ENCODE measurements at places on chromosomes 7 and 10.

DNA sequence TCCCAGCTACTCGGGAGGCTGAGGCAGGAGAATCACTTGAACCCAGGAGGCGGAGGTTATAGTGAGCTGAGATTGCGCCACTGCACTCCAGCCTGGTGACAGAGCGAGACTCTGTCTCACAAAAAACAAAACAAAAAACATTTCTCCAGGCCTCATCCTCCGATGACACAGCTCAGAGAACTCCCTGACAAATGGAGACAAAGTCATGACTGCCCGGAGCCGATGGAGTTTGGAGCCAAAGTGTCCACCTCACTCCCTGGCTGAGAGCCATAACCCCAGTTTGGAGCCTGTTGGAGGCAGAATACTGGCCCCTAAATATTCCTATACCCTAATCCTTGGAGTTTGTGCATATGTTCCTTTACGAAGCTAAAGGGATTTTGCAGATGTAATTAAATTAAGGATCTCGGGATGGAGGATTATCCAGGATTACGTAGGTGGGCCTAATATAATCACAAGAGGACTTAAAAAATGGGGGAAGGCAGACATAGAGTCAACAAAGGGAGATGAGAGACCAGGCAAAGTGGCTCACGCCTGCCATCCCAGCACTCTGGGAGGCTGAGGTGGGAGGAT lies 22.7 kb downstream of the SSC4D start:
- DNase-seq = no peak

DNA sequence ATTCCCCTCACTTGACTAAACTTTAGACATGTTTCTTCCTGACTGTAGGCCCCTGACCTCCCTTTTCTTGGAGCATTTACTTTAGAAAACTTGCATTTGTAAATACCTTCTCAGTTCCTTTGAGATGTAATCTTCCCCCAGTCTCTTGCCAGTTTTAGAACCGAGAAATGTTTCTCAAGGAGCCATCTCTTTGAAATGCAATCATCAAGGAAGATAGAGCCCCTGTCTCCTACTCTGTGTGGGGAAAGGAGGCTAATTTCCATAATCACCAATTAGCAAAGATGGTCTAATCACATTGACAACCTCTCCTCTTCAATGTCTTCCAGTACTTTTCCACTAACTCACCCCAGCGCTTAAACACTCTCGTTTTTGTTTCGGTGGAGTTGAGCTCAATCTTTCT lies 70.0 kb upstream of the SMIM30 start:
- no peak for DNase-seq

DNA sequence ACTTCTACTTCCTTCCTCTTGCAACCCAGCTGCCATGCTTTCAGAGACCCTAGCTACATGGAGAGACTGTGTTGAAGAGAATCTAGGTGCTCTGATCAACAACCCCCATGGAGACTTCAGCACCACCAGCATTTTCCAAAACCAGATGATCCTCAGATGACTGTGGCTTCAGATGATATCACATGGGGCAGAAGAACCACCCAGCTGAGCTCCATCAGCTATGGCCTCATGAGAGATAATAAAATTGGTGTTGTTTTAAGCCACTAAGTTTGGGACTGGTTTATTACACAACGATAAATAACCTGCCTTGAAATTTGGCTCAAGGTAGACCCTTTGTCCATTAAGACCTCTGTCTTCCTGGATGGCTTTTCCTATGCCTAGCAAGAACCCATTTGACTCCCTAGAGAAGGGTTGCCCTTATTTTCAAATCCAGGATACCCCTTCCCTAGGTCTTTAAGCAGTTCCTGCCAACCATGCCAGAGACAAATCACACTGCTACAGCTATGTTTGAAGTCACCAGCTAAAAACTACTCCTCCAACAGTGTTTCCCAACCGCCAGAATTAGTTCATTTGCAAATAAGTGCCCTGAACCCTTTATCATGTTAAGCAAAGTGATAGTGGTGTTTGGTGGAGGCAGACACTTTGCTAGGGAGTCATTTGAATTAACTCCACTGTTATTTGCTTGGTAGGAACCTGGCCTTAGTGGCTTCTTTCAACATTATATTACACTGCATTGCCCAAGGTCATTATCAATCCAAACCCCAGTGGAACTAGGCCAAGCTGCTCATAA lies 136.9 kb upstream of the PALS2 start:
- no peak for DNase-seq

GRCh38 chr10:103833731-103834365 lies 21.5 kb downstream of the SH3PXD2A start:
- no peak for DNase-seq

- no peak for DNase-seq
Observed at GRCh38 chr7:74657692-74658177, at the start of gene GTF2I. Gene GTF2I (plus strand): TSS chr7:74657718. CDS start chr7:74689129, 31,411 bp downstream.

GRCh38 chr10:124999433-125000365 lies 57.8 kb downstream of the ZRANB1 start:
- no peak for DNase-seq

DNA sequence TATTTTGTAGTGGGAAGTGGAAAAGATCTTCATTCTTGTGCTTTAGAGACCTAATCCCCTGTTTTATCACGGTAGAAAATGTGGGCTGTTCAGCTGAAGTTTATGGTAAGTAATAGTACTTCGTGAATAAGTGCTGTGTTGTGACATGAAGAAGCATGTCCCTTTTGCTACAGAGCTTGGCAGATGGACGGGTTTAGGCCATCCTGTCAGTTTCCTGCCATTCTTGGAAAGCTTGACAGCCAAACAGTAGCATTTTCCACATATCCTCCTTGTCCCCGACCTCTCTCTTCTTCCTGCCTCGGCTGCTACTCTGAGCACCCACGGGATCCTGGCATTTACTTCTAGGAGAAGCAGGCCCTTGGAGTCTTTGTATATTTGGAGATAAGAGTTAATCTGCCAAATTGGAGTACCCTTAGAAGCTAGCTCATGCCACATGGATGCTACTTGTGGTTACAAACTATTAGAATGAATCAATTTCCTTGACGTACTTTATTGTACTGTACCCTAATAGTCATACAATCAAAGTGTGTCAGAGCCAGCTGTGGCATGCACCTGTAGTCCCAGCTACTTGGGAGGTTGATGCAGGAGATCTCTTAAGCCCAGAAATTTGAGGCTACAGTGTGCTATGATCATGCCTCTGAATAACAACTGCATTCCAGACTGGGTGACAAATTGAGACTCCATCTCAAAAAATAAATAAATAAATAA lies 39.2 kb downstream of the PNLIPRP3 start:
- no peak for DNase-seq

DNA sequence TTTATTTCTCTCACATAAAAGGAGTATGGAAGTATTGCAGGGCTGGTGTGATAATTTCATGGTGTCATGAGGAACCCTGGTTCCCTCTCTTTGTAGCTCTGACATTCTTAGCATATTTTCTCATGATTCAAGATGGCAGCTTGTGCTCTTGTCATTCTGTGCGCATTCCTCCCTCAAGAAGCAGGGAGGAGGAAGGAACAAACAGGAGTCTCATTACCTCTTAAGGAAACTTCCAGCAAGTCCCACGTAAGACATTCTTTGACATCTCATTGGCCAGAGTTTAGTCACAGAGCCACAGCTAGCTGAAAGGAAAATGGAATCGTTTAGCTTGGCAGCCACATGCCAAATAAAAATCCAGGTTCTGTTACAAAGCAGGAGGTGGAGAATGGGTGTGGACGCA lies 546.8 kb downstream of the LRMDA start:
- DNase-seq = no peak

DNA sequence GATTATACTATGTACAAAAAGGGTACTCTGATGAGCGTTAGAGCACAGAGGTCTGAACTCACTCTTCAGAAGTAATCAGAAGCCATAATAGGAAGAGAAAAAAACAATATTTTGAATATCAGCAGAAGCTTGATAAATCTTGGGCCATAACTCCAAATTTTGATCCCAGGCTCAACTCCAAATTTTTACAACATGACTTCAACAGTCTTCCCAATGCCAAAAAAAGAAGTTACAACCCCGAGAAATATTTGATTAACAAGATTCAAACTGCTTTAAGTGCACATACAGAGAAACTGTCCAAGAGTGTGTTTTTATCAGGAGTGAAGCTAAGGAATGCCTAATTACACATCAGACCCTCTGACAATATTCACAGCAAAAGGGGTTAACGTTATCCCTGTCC lies 7.5 kb downstream of the MPP7 start:
- DNase-seq = no peak

- DNase-seq = no peak
Observed at GRCh38 chr10:19789607-19790006, 26.6 kb upstream of the PLXDC2 start.

DNA sequence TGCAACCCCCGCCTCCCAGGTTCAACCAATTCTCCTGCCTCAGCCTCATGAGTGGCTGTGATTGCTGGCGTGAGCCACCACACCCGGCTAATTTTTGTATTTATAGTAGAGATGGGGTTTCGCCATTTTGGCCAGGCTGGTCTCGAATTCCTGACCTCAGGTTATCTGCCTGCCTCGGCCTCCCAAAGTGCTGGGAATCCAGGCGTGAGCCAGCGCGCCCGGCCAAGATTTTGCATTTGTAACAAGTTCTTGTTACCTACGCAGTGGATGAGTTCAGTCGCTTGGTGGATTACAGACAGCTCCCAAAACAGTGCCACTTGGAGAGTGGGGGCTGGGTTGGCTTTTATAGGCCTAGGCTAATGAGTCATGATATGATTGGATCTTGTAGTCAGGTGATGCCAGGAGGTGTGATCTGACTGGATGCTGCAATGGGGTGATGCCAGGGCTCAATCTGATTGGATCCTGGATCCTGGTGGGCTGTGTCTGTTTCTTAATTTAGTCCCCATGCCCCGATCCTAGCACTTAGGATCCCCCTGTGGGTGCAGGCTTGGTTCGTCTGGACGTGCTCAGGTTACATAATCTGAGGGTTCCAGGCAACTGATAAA lies 20.3 kb downstream of the SBDS start:
- DNase-seq = no peak

DNA sequence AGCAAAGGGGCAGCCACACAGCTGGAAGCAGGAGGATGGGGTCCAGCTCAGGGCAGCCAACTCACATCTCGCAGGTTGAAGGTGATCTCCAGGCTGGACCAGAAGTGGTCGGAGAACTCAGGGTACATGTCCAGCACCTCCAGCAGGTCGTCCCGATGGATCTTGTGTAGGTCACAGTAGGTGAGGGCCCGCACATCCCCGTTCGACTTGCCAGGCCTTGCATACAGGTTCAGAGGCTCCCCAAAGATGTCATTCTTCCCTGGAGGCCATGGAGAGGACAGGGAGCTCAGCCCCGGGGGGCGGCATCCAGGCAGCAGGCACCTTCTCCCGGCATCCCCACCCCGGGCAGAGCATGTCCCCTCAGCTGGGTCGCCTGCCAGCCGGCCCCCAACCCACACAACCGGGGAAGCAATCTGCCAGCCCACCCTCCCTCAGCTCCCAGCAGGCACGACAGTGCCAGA lies 29.3 kb downstream of the KCNH2 start:
- DNase-seq = no peak

DNA sequence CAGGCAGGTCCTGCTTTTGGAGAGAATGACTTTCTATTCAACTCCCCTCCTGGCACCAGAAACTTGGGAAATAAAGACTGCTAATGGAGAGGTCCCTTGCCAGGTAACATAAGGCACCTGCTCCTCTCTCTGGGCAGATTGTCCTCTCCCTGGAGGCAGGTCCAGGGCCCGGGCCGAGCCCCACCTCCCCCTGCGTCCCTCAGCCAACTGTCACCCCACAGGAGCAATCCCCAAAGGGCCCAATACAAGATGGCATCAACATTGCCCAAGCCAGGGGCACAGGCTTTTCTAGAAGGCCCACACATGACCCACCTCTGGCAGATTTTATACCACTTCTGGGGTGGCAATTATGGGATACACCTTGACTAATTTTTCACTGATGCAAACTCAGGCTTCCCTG lies 145.2 kb downstream of the HERPUD2 start:
- DNase-seq = no peak

DNA sequence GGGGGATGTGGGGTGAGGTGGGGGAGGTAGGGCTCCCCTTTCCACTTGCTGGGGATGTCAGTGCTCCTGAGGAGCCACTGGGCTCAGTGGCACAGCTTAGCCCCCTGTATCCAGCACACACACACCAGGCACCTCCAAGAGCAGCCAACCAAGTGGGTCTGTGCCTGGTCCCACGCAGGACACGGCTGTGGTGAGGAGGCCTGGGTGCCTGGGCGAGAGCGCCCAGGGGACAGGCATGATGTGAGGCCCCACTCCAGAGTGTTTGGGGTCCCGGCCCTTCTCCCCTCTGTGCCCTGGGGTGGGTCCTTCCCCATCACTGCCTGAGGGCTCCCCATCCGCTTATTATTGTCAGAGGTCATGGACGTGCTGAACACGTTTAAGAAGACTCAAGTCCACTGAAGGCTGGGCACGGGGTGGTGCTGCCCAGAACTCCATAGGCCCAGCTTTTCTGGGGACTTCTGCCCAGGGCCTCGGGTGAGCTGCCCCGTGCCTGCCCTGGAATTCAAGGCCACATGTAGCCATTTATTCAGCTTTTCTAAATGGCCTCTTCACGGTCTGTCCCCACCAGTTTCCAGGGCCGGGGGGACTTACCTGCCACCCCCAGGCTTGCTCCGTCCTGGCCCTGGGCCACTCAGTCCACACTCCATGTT lies 119.8 kb downstream of the GRK5 start:
- DNase-seq = no peak

GRCh38 chr7:69934144-69934903 lies 336.0 kb downstream of the AUTS2 start:
- peak; percentile 97 for DNase-seq

DNA sequence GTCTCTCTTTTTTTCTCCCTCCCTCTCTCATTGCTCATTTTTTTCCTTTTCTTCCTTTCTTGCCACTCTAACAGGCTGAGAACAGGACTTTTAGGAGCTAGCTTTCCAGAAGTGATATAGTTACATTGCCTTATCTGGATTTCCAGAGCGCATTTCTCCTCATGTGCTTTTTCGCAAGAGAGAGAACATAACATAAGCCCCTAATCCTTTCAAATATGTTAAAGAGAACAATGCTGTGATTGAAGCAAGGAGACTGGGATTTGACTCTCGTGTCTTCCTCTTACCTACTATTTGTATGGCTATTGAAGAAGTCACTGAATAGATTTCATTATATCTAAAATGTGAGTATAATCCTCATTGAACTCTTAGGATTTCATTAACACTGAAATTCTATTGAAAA lies 101.2 kb upstream of the PRPS1L1 start:
- no peak for DNase-seq

- DNase-seq = no peak
Observed at GRCh38 chr7:23462846-23463245, 7.4 kb downstream of the IGF2BP3 start.

DNA sequence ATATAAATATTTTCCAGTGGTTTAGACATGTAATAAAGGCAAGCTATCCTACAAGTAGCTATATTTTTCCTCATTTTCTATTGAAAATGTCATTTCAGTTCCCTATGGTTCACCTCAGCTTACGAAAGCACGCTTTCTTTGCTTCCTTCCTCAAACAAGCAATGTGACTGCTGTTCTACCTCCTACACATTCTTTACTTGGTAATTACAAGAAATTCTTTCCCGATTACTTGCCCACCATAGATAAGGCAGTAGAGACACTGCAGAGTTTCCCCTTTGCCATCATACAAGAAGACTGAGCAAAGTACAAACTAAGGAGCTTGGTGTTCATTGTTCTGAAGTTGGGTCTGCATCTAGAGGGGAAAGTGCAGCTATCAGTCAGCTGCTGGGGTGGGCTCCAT lies 249.4 kb downstream of the CRPPA start:
- DNase-seq = no peak

GRCh38 chr10:53023411-53023810 lies 250.8 kb upstream of the MBL2 start:
- DNase-seq = no peak

- no peak for DNase-seq
Observed at GRCh38 chr10:79375321-79376077, 28.2 kb downstream of the PPIF start.

Data from NCI-H1092 treated with DMSO at 0.1 percent for 48 hours (cell line).